ENCODE measurements at places on chromosomes 5 and 9.

DNA sequence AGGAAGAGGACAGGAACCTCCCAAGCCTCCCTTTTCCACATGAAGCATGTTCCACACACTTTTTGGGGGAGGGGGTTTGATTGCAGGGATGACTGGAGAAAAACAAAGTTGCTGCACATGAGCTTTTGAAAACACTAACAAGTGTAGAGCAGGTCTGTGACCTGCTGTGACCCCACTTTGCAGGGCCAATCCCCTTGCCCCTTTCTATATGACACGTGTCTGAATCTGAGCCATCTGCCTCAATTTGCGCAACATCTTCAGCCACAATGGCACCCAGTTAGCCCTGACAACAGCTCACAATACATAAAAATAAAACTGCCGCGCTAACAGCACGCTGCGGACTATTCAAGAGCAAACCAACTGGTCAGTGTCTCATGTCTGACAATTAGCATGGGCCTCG, 227.8 kb upstream of the TBCA start:
- DNase-seq = no peak

- DNase-seq = no peak
These were observed 450.8 kb upstream of the TLE4 start for GRCh38 chr9:79120941-79121340.

- DNase-seq = no peak
These were observed 57.3 kb downstream of the S1PR3 start for GRCh38 chr9:89048616-89049015.

DNA sequence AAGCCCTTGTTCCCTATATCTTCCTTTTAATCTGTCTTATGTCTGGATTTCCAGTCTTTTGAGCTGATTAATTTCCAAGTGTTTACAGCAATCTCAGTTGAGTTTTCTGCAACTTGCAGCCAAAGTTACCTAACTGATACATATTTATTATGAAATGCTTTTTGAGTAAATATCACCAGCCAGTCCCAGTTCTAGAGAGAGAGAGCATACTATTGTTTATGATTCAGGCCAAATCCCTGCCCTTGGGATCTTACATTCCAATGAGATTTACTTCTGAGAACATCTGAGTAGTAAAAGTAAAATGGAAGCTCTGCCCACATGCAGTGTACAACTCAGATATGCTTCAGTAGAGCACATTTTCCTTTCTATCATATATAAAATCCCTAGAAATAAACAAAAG, 661.7 kb downstream of the KCTD16 start:
- DNase-seq = no peak

DNA sequence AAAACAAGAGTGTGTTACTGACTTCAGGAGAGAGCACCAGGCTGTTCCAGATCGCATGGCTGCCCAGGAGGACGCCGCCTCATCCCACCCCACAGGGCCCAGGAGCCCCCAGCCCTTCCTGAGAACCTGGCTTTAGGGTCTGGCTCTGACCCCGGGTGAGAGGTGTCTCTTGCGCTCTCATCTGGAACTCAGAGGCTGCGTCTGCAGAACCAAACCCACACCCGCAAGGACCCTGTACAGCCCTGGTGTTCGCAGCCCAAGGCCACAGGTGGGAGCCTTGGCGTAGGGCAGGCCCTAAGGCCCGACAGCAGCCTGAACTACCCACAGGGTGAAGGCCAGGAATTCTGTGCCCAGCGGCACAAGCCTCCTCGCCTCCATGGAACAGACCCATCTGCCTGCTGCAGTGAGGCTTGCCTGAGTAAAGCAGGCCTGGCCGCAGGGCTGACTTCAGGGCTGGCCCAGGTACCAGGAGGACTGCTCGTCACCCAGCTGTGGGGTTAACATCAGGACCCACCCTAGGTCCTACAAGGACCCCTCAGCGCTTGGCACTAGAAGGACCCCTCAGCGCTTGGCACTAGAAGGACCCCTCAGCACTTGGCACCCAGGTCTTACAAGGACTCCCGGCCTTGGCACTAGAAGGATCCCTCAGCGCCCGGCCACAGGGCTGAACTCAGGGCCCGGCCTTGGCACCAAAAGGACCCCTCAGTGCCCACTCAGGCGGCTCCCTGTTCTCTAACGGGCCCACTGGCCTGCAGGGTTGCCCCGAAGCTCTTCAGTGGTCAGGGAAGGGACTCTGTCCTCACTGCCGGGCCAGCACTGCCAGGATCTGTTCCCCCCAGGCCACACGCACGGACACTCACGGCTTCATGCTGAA, 48.2 kb downstream of the NKD2 start:
- DNase-seq = no peak

DNA sequence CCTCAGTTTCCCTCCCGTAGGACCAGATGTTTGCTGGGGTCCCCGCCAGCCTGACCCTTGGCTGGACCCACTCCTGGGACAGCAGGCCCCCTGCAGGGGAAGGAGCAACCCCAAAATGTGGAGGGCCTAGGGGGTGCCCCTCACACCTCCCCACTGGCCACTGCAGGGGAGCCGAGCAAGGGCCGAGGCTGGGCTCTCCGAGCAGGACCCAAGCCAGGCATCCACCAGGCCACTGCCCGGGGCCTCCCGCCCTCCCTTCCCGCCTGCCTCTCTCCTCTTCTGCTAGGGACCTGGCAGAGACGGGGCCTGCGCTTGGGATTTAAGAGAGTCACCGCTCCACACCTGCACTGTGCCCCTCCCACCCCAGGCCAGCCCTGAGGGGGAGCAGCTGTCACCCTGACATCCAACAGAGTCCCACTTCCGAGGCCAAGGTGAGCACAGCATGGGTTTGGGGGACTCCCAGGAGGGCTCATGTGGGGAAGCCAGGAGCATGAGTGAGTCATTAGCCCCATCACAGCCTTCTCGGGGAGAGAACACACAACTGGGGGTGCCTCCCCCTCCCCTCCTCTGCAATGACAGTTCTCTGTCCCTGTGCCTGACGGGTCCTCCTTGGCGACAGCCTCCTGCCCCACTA, 15.8 kb downstream of the SOHLH1 start:
- no peak for DNase-seq

GRCh38 chr5:142900927-142901326, 130.8 kb downstream of the ARHGAP26 start:
- no peak for DNase-seq

GRCh38 chr9:85541876-85542275, 199.9 kb downstream of the AGTPBP1 start:
- no peak for DNase-seq

- DNase-seq = no peak
These were observed 102.3 kb upstream of the LMX1B start for GRCh38 chr9:126511411-126511810.

GRCh38 chr5:141017943-141018342, 33.2 kb upstream of the PCDHB1 start:
- DNase-seq = no peak

DNA sequence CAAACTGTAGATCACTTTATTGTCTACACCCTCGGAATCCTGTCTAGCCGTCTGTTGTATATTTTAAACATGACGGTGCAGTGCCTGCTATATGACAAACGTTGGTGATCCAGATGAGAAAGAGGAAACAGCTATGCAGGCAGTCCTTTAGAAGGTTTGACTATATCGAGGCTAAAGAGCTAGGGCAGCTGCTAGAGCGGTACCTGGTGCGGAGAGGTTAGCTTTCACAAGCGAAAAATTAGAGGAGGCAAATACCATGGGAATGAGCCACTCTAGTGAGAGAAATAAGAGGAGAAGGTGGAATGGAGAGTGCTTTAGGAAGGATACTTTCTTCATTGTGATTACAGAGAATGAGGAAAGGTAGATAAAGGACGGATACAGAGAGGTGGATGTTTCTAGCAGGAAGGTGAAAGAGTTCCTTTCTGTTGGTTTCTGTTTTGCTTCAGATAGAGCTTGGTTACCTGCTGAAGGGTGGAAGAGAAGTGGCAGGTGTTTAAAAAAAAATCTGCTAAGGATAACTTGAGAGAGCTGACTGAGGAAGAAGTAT, 959 bp upstream of the FBXL17 start:
- DNase-seq = no peak

GRCh38 chr5:135173662-135174290, 139.7 kb upstream of the PITX1 start:
- no peak for DNase-seq

- DNase-seq = no peak
These were observed 70.6 kb downstream of the IQGAP2 start for GRCh38 chr5:76473661-76474060.

DNA sequence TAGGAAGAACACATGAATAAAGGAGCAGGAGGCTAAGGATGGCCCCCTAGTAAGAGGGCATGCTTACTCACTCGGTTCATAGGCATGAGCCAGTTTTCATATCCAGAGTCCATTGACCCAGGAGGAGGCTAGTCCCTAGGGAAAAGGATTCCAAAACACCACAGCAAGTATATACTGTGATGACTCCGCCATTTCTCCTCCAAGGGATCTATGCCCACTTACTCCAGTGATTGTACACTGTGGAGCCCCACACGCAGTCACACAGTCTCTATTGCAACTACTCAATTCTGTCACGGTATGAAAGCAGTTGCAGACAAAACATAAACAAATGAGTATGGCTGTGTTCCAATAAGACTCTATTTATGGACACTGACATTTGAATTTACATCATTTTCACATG, 117.7 kb upstream of the ALDH1B1 start:
- DNase-seq = no peak

DNA sequence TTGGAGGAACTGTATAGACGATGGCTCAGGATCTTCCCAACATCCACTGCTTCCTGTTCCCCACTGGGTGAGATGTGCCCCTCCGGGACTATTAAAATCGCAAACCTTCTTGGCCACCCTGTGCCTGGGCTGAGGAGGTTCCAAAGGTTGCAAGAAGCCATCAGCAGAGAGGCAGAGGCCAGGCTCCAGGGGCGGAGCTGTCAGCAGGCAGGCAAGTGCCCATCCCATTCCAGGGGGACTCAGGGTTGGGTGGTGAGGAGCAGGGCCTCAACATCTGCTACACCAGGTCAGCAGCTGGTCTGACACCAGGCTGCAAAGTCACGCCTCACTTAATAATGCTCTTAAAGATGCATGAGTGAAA, 2.2 kb downstream of the BTNL3 start:
- DNase-seq = no peak

DNA sequence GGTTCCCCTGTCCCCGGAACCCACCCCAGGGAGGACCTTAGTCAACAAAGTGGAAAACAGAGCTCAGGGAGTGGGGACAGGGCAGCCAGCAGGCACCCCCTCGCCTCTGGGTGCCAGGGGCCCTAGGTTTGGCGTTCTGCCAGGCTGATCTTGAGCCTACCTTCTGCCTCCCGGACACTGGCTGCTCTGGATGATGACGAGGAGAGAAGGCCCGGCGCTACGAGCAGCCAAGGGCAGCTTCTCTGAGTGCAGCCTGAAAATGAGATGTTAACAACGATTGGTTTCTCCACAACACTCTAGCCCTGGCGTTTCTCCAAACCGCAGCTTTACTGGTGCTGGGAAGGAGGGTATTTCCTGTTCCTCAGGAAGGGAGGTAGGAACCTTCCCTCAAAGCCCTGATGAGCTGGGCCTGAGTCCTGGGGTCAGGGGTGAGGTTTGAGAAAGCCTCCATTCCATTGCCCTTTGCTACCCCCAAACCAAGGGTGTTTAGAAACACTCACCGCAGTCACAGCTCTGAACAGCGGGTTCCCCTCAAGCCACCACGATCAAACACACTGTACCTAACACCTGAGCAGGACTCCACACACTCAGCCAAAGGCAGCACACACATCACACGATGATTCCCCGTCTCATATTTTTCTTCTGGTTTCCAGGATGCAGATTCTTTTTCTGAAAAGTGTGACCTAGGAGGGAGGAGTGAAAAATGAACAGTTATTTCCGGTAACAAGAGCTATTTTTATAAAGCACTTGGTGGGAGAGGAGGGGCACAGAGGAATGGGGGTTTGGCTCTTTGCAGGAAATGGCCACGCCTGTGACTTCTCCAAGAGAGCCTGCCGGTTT, at the start of gene STING1:
Gene STING1, minus strand, starts transcription at position 709 of the 840 bp plus-strand sequence. CDS start 1,054 bp downstream, outside the sequence.
- DNase-seq = no peak

- no peak for DNase-seq
These were observed 16.5 kb downstream of the TRIM32 start for GRCh38 chr9:116703634-116704033.

DNA sequence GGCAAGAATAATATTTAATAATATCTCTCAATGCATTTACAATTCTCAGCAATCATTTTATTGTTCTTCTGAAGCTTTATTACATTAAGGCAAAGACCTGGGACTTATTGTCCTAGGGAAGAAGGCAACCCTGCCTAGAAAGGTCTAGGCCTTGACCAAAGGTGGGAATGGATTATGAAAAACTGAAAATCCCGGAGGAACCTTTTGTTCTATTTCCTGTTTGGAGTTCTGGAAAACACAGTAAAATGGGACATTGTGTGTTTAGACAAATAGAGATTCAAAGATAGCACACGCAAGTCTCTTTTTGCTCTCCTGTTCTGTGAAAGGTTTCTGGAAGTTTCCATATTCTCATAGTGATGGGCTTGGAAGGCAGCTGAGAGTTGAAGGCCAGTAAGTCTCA, 31.1 kb downstream of the BAAT start:
- DNase-seq = no peak

GRCh38 chr5:172713113-172713808, 57.7 kb downstream of the DUSP1 start:
- no peak for DNase-seq

DNA sequence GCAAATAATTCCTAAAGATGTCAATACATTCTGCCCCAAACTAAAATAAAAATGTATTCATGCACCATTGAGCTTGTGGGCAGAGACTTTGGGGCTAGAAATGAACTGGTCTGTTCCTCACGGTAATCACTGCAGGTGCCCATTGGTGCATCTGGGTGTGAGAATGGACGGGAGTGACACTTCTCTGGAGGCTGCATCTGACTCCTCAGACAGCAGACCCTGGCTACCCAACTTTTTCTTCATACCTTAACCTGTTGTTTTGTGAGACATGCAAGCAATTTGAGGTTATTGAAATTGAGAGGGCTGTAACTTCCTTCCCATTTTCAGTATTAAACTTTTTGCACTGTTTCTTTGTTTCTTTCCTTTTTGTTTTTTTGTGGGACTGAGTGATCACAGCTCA, 333.4 kb downstream of the ICE1 start:
- DNase-seq = no peak

GRCh38 chr5:149760854-149761187, 30.7 kb downstream of the PPARGC1B start:
- DNase-seq = peak; percentile 53

DNA sequence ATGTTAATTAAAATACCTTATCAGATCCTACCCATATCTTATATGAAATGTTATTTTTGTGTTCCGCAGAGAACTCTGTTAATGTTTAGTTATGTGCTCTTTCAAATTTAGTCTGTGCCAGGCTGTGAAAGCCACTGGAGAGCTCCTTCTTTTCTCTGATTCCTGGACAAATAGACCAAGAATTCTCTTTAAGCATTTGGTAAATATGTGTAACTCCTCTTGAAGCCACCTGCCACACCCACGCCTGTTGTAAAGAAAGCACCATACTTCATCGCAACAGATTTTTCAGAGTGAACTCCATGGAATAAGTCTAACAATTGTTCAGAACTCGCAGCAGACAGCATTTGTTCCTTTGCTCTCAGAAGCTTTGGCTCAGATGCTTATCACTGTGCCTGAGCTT, 301.1 kb downstream of the FAM170A start:
- DNase-seq = no peak

GRCh38 chr9:25716220-25716872, 38.1 kb upstream of the TUSC1 start:
- peak; percentile 39 for DNase-seq

- DNase-seq = no peak
These were observed 27.3 kb downstream of the CARNMT1 start for GRCh38 chr9:75000835-75001234.
